CD8-positive, alpha-beta memory T cell (primary cell): ENCODE measurements at places on chromosomes 2 and 18. TPM values are rescaled to one million over a fixed set of nuclear protein-coding genes. Genes with fewer than 3 reads are reported as not detected.

Gene ALK
- not detected for total RNA-seq

Gene DUSP19
- 3.5 TPM for total RNA-seq

Gene KCNG2
- not detected for total RNA-seq

Gene DES
- not detected for total RNA-seq

Gene BUB1
- 46.9 TPM for total RNA-seq

Gene ZBTB7C
- not detected for total RNA-seq

Gene TTC32
- 15.7 TPM for total RNA-seq

Gene DIS3L2
- 28.6 TPM for total RNA-seq

Gene HPCAL1
- 44.1 TPM for total RNA-seq

DNA sequence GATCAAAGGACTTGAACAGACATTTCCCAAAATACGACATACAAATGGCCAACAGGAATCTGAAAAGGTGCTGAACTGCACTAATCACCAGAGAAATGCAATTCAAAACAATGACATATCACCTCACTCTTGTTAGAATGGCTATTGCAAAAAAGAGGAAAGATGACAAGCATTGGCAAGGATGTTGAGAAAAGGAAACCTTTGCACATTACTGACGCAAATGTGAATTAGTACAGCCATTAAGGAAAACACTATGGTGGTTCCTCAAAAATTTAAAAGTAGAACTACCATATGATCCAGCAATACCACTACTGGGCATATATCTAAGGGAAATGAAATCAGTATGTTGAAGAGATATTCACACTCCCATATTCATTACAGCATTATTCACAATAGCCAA is 57.7 kb upstream of the ASPRV1 start:
- DNase-seq = no peak
- no peaks in the 10 kb centered on the region for H3K27me3 ChIP-seq
- no peaks in the 10 kb centered on the region for H3K4me1 ChIP-seq
- no peaks in the 10 kb centered on the region for H3K36me3 ChIP-seq
- no peak overlapping the region for H3K4me3 ChIP-seq
- no peak overlapping the region for H3K27ac ChIP-seq

GRCh38 chr2:18536697-18537096 is 23.8 kb downstream of the RDH14 start:
- H3K27ac ChIP-seq = no peak overlapping the region
- H3K36me3 ChIP-seq = no peaks in the 10 kb centered on the region
- no peak overlapping the region for H3K4me3 ChIP-seq

DNA sequence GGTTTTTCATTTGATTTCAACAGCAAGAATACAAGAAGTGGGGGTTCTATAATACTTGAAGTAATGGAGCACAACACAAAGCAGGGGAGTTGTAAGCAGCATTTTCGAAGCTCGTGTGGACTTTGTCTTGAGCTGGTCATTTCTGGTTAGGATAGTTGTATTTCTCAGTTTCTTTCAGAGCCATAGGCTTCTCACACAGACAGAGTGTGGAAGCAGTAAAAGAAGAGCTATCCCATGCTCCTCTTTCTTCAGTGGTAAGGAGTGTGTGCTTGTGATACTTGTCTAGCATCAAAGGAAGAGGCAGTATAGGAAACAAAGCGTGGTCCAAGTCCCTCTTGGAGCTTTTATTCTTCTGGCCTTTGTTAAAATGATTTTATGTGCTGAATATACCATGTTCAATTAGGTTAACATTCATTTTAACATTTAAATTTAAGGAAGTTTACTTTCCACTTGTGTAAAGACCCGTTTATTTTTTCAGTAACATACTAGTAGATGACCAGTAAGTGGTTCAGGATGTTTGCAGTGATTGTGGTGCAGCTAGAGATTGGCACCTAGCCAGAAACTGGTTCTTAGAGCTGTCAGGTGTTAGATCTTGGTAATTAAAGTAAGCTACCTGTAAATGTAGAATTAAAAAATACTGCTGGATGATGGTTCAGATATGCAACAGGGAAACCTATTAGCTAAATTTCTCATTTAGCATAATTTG is 14.6 kb downstream of the CCNYL1 start:
- no peaks in the 10 kb centered on the region for H3K36me3 ChIP-seq
- no peaks in the 10 kb centered on the region for H3K27me3 ChIP-seq
- H3K4me3 ChIP-seq = no peak overlapping the region
- peaks cover 12% of the 10 kb centered on the region for H3K4me1 ChIP-seq
- no peak overlapping the region for H3K27ac ChIP-seq
- no peak for DNase-seq

DNA sequence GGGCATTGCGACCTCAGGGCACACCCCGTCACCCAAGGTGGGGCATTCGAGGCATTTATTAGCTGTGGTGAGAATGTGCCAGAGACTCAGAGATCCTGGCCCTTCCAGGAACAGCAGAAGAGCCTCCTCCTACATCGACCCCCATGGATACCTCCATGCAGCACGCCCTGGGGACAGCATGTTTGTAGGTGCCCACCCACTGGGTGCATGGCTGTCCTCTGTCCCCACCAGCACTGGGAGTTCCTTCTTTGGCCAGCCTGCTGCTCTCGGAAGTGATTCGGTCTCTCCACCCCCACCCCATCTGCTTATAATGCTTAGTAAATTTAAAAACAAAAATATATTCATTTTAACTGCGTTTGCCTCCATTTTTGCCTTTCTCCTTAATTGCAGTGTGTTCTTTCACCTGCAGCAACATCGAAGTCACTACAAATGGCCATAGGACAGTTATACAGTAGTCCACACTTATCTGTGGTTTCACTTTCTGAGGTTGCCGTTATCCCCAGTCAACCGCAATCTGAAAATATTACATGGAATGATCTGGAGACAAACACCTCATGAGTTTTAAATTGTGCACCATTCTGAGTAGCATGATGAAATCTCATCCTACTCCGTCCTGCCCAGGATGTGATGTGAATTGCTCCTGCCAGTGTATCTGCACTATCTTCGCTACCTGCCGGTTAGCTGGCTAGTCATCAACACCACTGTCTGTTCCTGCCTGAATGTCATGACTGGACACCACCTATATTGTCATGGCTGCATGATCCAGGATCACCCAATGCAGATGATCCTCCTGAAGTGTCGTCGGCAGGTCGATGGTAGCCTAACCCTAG is 29.6 kb upstream of the ZCCHC2 start:
- no peaks in the 10 kb centered on the region for H3K4me1 ChIP-seq
- DNase-seq = no peak
- H3K4me3 ChIP-seq = no peak overlapping the region
- no peaks in the 10 kb centered on the region for H3K36me3 ChIP-seq

- no peaks in the 10 kb centered on the region for H3K36me3 ChIP-seq
- H3K27ac ChIP-seq = no peak overlapping the region
- no peak overlapping the region for H3K4me3 ChIP-seq
- H3K27me3 ChIP-seq = no peaks in the 10 kb centered on the region
Observed at GRCh38 chr2:129909651-129910418, 69.6 kb upstream of the RAB6C start.

GRCh38 chr2:33023728-33024500 is 77.2 kb downstream of the LTBP1 start:
- DNase-seq = no peak
- H3K36me3 ChIP-seq = no peaks in the 10 kb centered on the region
- H3K27ac ChIP-seq = no peak overlapping the region
- peaks cover 5% of the 10 kb centered on the region for H3K27me3 ChIP-seq
- H3K4me1 ChIP-seq = no peaks in the 10 kb centered on the region

DNA sequence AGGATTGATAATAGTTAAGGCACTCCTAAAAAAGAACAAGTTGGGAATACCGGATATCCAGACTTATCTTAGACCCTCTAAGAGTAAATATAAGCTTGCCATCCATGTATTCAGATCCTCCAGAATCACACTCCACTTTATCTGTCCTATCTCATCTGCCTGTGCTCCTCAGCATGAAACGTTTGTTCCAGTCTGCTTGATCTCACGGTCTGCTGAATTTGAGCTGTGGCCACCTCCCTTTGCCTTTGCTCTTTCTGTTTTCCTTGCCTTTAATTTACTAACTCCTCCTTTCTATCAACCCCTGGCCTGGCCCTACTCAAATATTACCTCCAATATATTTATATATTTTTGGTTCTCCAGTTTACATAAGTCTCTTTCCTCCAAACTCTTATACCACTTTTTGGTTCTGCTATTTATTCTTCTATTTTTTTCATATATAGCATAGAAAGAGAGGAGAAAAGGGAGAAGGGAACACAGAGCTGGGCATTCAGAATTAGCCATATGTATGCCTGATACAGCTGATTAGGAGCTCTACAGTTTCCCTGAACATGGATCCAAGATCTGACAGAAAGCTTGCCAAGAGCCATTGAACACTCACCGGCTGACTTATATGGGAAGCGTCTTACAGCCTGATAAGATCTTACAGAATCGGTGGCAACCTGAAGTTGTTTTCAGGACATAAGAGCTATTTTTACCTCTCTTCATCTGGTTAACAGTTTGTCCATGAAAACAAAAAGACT is 21.8 kb upstream of the DNAJC27 start:
- H3K4me1 ChIP-seq = no peaks in the 10 kb centered on the region
- H3K27ac ChIP-seq = no peak overlapping the region
- H3K27me3 ChIP-seq = no peaks in the 10 kb centered on the region
- no peak for DNase-seq

DNA sequence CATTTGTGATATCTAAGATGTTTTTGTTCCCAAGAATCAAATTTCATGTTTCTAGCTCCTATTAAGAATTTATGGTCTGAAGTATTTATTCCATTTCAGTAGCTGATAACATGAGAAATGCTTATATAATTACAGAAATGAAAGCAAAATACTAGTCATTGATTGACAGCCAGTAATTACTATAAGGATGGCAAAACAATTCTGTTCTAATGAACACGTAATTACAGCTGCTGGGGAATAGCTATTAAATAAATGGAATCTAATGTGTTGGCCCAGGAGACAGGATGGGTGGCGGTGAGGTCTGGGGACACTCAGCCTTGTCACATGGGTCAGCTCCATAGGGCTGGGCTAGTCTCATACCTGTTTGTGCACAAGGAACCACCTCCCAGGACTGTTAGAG is 263.5 kb downstream of the FHOD3 start:
- DNase-seq = no peak
- H3K27ac ChIP-seq = no peak overlapping the region
- H3K36me3 ChIP-seq = no peaks in the 10 kb centered on the region

DNA sequence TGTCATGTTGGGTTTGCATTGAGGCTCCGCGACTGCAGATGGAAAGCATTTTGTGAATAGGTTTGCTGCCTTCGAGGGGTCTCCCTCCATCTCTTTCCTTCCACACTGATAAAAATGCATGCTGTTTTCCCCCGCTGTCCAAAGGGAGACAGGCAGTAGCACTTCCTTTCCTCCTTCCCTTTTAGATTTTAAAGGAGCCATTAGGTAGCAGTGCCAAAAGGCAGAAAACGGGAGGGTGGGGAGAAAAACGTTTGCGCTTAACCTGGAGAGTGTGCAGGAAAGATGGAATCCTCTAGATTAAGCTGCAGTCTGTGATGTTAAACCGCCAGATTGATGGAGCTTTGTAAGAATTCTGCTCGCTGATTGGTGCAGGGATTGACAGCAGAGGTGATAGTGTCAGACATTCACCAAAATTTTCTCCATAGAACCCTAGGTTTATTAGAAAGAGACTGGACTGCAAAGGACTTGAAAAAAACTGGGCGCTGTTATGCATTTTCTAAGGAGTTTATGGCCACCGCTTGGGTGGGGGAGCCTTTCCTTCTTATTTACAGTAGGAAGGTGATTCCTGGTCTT is 688 bp downstream of the MAPRE2 start:
- H3K27ac ChIP-seq = peak overlapping the region; percentile 98
- peaks cover 51% of the 10 kb centered on the region for H3K4me1 ChIP-seq
- H3K36me3 ChIP-seq = no peaks in the 10 kb centered on the region
- H3K27me3 ChIP-seq = no peaks in the 10 kb centered on the region

- no peaks in the 10 kb centered on the region for H3K36me3 ChIP-seq
- no peaks in the 10 kb centered on the region for H3K27me3 ChIP-seq
- no peaks in the 10 kb centered on the region for H3K4me1 ChIP-seq
Observed at GRCh38 chr18:47719096-47719780, 211.2 kb downstream of the SMAD2 start.

GRCh38 chr18:48639772-48640432 is 101.1 kb downstream of the CTIF start:
- H3K27me3 ChIP-seq = no peaks in the 10 kb centered on the region
- no peak overlapping the region for H3K27ac ChIP-seq
- H3K36me3 ChIP-seq = no peaks in the 10 kb centered on the region

DNA sequence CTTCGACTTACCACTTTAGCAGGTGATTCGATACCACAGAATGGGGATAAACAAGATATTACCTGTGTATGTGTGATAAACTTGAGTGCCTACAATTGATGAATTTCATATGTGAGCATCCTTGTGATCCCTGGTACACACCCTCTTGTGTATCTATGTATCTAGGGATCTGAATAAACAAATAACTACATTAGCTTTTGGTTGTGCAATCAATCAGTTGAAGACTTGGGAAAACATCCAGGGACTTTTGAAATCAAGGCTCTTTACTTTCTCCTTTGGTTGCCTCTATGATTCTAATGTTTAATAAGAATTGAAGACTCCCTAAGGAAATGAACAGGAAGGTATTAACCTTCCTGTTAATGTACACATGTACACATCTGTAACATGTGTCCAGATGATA is 97.3 kb upstream of the DCC start:
- DNase-seq = no peak
- no peak overlapping the region for H3K27ac ChIP-seq
- no peaks in the 10 kb centered on the region for H3K36me3 ChIP-seq
- H3K27me3 ChIP-seq = no peaks in the 10 kb centered on the region
- H3K4me1 ChIP-seq = no peaks in the 10 kb centered on the region

GRCh38 chr2:239361311-239361642 is 39.5 kb downstream of the HDAC4 start:
- H3K36me3 ChIP-seq = no peaks in the 10 kb centered on the region
- no peak overlapping the region for H3K4me3 ChIP-seq
- H3K27me3 ChIP-seq = no peaks in the 10 kb centered on the region
